CD4-positive, alpha-beta T cell treated with Interleukin-6 for 4 hours (primary cell): ENCODE measurements at places on chromosomes 1 and 21.
A peak's percentile ranks its signal among the peaks of the same experiment; 100 is the strongest.

DNA sequence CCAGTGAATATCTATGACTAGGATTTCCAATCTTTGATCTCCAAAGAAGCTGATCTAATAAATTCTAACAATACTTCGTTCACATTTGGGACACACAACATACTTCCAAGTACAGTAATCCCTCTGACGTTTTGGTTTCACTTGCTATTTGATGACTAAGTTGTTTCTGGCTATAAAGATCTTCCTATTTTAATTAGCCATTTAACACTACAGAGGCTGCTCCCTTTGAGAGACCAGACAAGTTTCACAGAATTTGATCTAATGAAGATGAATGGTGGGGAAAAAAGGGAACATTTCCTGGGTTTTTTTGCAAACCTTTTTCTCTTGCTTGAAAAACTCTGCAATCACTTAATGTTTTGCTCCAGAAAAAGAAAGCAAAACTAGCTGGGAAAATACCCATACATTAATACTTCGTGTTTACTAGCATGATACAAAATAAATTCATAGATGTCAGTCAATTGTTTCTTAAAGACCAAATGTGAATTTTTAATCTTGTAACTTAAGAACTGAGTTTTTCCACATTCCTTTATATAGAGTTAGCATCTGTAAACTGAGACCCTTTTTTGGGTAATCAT lies 28.0 kb upstream of the GLIS1 start:
- DNase-seq = no peak

DNA sequence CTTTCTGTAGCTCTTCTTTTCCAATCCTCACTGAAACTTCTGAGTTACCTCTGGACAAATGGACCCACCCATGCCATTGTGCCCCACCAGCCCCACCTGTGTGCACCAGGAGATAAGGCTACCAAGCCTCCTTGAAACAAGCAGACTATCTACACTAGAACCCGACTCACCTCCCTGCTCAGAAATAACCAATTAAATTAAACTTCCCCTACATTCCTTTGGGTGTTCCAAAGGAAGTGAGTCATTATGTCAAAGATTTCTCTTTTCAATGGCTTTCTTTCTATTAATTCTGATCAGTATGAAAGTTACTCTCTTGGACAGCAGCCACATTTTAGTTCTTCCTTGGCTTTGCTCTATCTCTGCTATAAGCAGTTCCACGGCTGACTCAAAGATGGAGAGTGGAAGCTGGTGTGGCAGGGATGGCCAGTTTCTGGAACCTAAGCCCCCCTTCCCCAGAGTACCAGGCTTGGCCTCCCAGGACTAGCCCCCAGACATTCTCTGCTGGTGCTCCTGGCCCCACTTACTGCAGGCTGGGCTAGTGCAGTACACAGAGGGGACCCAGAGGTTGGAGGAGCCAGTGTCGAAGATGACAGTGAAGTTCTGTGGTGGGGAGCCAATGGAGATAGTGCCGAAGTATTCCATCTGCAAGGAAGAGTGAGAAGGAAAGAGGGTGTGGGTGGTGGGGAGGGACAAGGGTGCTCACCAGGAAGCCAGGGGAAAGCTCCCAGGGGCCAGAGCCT lies 1.9 kb downstream of the CTSE start:
- no peak for DNase-seq

DNA sequence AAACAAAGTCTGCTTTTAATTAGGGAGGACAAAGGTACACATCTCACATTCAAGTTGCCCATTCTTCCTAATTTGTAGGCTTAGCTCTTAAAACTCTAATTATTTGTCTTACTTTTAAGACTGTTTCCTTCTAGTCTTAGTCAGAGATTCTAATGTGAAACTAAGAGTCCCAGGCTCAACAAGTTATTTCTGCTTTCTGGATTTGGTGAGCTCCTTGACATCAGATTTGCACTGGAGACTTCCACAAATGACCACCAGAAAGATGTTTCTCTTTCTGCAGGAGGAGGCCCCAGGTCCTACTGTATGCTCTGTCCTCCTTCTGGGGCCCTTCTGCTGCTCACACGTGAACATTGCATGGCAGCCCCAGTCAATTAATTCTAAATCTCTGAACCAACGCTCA lies 194.2 kb upstream of the JUN start:
- no peak for DNase-seq

- no peak for DNase-seq
These were observed 224.1 kb downstream of the COL11A1 start for GRCh38 chr1:102884238-102884637.

GRCh38 chr1:13737398-13737797 lies 37.4 kb downstream of the PRDM2 start:
- DNase-seq = no peak

GRCh38 chr1:224774378-224774777 lies 155.1 kb upstream of the DNAH14 start:
- no peak for DNase-seq

- no peak for DNase-seq
These were observed 48.9 kb downstream of the AGPAT3 start for GRCh38 chr21:43913928-43914327.

GRCh38 chr1:60921175-60921574 lies 161.2 kb upstream of the NFIA start:
- DNase-seq = no peak

DNA sequence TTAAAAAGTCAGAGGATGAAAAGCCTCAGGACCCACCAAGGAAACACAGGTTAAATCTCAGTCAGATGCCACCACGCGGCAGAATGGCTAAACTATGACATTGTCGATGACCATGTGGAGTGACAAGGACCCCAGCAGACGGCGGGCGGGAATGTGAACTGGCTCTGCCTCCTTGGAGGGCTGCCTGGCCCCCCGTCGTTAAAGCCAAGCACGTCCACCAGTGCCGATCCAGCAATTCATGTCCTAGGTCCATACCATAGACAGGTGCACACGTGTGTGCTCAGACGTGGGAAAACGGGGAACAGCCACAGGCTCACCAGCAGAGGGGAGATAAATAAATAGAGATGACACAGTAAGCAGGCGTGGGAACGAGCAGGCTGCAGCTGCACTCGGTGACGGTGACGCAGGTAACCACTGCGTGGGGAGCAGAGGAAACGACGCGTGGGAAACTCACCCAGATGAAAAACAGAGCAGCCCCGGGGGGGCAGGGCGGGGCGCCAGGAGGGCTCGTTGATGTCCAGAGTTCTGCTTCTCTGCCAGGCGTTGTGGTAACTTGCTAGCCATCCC lies 28.3 kb upstream of the PCBP3 start:
- DNase-seq = peak; percentile 88
